ENCODE measurements at places on chromosomes 6 and 20.

- no peak for DNase-seq
Observed at GRCh38 chr6:89411145-89412070, 665 bp downstream of the RRAGD start.

DNA sequence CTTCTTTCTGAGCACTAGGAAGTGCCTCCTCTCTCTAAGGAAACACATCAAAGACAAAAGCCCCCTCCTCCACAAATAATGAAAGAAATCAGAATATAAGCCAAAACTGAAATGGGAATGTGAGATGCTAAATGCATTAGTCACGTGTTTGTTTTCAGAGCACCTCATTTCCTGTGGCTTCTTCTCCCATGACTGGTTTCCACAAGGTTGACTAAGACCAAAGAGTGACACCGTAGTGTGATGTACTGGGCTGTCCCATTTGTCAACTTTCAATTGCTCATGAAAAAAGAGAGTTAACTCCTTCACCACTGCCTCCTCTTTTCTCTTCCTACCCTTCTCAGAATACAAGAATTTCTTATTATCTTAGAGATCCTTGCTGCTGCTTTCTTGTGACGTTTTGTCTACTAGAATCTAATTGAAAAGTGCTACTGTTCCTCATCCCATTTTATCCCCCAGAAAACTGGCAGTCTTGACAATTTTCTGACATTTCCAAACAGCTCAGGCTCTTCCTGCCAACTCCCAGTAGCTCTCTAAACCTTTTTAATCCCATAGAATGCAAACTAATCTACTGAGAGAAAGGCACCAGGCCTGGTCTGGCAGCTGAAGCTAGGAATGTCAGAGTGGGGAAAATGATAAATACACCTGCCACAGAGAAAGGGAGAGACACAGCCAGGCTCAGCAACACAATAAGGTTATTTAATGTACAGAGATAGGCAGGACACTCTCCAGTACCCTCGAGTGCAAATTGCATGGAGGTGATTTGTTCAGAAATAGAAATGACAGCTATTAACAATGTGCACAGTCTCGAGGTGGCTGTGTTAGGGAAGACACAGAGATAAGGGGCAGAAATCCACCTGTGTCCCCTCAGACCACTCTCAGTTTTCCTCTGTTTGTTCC, 671.7 kb upstream of the NRSN1 start:
- no peak for DNase-seq

GRCh38 chr20:44678990-44679611, 27.6 kb upstream of the ADA start:
- DNase-seq: no peak

DNA sequence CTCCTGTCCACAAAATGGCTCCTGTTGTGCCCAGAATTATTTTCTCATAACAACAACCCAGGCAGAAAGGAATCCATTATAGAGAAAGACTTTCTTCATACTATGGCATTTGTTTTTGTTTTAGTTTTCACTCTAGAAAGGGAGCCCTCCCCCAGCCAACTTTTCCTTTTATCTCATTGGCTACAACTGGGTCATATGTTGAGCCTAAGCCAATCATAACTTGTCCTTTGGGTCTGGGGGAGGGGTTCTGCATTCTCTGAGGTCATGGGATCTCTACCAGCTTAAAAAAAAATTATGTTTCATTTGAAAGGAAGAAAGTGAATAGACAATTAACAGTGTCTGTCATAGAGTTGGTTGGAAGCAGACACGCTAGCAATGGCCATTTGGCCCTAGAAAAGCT, 177.6 kb downstream of the AIG1 start:
- DNase-seq: no peak

DNA sequence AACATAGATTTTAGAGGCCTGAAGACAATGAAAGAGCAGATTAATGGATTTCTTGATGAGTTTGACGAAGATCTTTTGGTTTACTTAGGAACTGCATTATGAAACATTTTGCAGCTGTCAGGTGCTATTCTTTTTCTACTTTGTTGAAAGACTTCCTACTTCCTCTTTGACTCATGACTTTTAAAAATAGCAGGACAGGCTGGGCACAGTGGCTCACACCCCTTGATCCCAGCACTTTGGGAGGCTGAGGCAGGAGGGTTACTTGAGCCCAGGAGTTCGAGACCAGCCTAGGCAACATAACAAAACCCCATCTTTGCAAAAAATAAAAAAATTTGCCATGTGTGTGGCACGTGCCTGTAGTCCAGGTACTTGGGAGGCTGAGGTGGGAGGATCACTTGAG, 52.0 kb downstream of the ITCH start:
- no peak for DNase-seq

GRCh38 chr20:17225851-17226409, 910 bp upstream of the PCSK2 start:
- no peak for DNase-seq

DNA sequence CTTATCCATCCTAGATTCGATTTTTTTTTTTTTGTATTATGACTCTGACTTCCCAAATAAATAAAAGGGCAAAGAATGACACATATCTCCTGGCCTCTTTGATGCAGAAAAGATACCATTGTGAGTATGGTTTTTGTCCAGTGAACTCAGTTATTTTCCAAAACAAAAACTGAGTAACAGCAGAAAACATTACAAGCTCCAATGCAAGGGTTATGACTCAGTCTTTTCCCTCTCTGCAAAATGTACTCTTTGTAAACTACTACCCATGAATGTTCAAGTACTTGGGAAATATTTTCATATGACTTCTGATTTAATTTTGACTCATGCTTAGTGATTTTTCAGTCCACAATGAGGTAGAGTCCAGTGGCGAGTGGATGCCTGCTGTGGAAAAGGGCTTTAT, 355.3 kb downstream of the RNF144B start:
- DNase-seq: no peak

DNA sequence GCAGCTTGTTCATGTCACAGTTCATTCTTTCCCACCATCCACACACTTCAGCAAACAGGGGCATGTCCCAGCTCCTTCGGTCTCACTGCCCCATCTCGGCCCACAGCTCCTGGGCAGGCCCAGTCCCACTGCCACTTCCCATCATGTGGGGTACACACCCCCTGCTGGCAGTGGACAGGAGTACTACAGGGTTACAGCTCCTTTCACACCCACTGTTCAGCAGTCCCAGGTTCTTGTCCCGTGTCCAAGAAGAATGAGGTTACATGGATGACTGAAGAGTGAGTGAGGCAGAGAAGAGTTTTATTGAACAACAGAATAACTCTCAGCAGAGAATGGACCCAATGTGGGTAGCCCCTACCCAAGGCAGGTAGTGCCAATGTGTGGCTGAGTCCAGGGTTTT, 77.8 kb upstream of the SMLR1 start:
- no peak for DNase-seq

GRCh38 chr20:36462440-36463211, 78.7 kb upstream of the MYL9 start:
- DNase-seq: no peak

GRCh38 chr6:63897952-63898351, 262.4 kb downstream of the PHF3 start:
- no peak for DNase-seq

DNA sequence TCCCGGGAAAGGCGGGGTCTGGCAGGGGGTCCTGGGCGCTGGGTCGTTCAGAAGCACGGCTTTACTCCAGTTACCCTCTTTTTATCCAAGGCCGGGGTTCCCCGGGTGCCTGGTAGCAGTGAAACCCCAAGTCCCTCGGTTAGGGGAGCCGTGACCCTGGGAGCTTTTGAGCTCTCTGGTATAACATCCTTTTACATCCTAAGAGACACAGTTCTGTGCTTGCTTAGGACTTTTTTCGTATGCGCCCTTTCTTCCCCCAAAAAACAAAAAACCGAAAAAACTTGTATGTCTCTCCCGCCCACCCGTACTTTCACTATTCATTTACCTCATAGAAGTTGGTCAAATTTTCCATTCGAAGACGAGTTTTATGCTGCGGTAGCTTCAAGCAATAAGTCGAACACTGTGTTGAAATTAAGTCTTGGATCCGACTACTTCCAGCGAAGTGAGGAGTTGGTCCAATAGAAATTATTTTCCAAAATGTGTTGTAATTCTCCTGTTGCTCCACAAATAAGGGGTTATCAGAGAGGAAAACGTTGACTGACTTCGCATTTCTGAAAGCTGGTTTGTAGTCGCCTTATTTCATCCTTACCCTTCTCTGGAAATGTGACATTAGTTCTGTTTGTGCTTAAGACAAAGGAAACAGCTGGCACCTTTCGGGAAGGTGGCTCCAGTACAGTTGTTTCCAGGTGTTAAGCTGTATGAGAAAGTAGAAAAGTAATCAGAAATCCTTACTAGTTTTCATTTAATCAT, 816 bp upstream of the MAN1A1 start:
- DNase-seq: peak; percentile 20

GRCh38 chr6:135228486-135228885, 47.4 kb downstream of the MYB start:
- DNase-seq: no peak

DNA sequence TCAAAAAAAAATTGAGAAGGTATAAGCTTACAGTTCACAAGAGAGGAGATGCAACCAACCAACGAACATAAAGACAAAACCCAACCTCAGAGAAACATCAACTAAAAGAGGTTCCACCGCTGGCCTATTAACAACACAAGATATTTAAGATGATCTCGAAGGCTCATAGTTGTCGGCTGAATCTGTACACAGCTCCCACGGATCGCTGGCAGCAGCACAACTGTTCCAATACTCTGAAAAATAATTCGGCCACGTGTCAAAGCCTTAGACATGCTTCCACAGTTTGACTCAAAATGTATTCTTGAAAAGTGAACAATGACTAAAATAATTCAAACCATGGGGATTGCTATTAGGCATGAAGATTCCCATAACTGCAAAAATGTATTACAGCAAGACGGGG, 13.7 kb downstream of the EXOC2 start:
- no peak for DNase-seq

GRCh38 chr6:43181621-43181941, 415 bp upstream of the CUL9 start:
- DNase-seq: no peak

- DNase-seq: no peak
Observed at GRCh38 chr6:7668936-7669335, 57.0 kb upstream of the BMP6 start.

DNA sequence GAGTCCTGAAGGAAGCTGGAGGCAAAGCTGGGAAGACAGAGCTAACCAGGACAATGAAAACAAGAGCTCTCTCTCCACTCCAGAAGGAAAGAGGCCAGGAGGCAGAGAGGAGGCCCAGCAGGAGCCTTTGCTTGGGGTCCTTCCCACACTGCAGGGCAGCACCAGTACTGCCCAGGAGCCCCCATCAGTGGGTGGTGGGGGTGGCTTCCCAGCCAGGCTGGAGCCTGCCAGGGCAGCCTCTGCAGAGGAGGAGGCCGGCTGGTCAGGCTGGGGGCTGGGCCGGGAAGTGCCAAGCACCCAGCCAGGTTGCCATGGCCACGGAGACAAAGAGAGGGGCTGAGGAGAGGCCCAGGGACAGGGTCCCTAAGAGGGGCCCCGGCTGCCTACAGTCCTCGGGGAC, 33.4 kb downstream of the PREX1 start:
- DNase-seq: peak; percentile 44

- DNase-seq: no peak
Observed at GRCh38 chr6:7636151-7636550, 46.2 kb downstream of the SNRNP48 start.

DNA sequence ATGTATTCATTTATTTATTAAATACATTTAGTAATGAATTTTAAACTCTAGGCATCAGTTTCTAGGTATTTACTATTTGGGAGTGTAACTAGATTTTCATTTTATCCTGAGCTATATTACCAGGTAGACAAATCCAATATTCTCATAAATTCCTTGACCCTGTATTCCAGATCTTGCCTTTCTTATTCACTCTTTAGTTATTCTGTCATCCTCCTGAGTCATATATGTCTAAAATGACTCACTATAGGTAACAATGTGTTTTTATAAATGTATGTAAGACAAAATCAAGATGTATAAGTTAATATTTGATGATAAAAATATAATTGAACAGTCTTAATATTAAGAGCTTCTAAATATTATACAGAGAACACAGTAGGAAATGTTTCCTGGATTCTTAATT, 642.1 kb upstream of the NRSN1 start:
- DNase-seq: no peak

- no peak for DNase-seq
Observed at GRCh38 chr6:39792540-39793450, 619 bp downstream of the DAAM2 start.

DNA sequence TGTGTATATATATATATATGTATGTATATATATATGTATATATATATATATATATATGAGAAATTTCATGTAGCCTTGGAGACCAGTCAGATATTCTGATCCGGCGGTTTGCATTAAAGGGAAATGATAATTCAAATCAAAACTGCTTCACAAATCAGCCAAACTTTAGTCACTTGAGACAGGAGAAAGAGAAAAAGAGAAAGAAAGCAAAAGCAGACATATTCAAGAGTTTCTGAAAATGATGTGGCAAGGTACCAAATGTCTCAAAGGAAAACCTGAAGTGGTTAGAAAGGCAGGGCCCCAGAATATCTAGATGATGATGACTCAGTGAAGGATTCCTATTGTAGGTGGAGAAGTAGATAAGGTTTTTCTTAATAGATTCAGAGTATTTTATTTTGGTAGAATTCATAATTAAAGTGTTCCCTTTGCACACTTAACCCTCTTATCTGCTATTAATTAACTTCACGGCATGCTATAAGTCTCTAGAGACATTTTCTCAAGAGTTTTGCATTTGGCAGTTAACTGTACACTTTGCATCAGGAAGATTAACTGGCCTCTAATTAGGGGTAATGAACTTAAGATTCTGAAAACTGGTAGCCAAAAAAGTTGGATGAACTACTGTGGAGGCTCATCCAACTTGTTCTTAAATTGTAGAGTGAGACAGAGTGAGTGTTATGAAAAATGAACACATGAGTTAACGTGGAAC, 50.1 kb upstream of the ASF1A start:
- DNase-seq: no peak

- peak; percentile 10 for DNase-seq
Observed at GRCh38 chr6:3455569-3456394, 1.1 kb downstream of the SLC22A23 start.

DNA sequence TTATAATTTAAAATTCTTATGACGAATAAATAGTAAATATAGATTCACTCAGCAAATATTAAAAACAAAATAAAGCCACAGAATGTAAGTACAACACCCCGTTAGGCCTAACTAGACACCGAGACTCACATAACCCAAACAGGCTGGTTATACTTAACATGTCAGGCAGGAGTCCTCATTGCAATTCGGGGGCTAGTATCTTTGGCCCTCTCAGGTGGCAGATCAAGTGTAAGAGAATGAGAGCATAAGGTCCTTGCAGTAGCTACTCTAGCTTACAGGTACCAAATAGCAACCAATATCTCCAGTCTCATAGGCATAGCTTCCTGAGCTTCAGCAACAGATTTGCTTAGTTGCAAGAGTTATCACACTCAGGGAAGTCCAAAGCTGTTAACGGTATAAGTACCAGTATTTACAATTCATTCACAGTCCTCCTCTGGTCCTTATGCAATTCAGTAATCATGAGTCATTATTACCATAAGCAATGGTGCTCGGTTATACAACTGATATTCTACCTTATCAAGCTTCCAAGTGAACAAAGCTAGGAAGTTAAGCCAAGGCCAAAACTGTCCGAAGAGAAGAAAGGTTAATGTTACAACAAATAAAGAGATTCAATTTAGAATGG, 20.1 kb downstream of the REV3L start:
- no peak for DNase-seq

Data from CD8-positive, alpha-beta memory T cell (primary cell).